ENCODE measurements at places on chromosomes 16 and 17.

DNA sequence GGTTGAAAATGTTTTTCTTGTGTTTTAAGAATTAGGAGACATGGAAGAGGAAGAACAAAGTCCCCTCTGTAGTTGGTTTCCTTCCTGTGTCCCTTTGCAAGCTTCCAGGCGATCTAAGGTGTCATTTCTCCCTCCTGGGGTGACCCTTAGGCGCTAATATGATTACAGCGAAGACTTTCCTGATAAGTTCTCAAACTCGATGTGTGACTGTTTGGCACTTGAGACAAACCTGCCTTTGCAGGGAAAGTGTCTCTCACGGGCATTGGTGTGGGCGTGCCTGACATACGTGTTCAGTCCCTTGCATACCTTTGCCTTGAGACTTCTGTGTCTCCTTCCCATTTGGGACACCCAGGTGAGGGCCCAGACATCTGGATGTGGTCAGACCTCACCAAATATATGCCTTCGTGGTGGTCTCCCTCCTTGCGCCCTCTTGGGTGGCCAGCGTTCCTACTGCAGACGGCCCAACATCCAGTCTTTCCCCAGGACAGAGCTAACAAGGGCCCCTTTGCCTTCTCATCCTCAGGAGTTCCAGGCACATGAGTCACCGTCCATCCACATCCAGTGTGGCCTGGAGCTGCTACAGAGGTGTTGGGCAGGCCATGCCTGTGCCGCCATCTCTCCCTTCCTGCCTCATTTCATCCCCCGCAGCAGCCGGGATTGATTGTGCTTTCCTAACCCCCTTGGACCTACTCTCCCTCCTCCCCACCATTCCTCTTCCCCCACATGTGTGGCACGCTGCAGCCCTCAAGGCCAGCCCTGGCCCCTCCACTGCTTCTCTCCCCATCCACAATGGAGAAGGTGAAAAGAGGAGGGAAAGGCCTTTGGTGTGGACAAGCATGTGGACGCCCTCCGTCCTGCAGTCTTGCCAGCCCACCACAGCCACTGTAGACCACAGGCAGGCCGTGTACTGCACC, 3.1 kb upstream of the JPT2 start:
- no peak for DNase-seq

GRCh38 chr16:73150786-73151185, 102.9 kb upstream of the ZFHX3 start:
- no peak for DNase-seq

DNA sequence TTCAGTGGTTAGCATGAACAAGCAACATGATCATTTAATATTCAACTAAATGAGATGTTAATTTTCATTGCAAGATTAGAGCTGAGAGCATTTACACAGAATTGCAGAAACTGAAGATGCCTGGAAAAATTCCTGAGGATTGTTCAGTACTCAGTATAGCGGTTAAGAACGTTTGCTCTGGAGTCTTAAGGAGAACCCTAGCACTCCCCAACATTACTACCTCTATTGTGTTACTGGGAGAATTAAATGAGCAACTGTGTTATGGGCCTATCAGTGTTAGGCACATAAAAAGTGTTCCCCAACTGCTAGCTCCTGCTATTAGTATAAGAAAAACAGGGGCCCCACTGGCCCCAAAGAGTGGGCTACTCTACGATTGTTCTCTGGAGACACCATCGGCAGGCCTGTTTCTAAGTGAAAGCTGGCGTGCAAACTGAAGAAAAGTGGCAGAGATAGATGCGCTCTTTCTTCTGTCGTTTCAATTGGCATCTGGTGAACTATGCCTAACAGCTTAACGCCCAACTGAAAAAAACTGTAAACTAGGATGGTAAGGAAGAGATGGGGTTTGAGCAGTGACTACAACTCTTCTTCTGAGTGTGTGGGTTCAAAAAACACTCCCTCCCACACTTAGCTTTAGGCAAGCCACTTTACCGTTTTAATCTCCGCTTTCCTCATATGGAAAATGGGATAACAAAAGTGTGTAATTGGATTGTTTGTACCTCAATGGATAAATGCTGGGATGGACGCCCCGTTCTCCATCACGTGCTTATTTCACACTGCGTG, 1.3 kb downstream of the CDR2 start:
- no peak for DNase-seq

- DNase-seq, result no peak
Observed at GRCh38 chr16:54806378-54806777, 124.3 kb upstream of the IRX5 start.

- peak; percentile 57 for DNase-seq
Observed at GRCh38 chr17:17641621-17642409, 39.4 kb upstream of the RAI1 start.

DNA sequence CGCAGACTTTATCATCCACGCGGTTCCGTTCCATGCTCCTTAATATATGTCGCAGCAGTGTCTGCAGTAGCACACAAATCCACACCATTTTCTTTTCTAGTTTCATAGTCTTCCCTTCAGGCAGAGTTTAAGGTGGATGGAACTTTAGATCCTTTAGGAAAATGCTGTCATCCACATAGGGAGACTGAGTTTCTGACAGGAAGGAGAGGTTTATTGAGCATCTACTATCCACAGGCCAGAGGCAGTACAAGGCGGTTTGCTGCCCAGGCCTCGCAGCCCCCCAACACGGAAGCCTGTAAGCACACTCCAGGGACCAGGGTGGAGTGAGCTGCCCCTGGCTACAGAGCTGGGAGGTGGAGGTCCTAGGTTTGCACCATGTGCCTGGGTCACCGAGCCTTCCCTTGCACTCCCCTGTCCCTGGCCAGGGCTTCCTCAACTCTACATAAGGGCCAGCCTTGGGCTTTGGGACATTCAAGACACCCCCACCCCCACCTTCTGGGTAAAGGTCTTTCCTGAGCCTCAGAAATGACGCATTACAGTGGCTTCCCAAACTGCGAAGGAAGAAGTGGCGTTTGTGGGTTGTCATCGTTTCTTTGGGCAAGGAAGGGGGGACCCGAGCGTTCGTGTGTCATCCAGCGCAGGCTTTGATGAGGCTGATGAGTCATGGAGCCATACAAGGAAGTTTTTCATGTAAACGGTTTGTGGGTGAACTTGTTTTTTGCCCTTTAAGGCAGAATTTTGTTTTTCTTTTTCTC, 146.5 kb upstream of the PLCG2 start:
- DNase-seq, result no peak

DNA sequence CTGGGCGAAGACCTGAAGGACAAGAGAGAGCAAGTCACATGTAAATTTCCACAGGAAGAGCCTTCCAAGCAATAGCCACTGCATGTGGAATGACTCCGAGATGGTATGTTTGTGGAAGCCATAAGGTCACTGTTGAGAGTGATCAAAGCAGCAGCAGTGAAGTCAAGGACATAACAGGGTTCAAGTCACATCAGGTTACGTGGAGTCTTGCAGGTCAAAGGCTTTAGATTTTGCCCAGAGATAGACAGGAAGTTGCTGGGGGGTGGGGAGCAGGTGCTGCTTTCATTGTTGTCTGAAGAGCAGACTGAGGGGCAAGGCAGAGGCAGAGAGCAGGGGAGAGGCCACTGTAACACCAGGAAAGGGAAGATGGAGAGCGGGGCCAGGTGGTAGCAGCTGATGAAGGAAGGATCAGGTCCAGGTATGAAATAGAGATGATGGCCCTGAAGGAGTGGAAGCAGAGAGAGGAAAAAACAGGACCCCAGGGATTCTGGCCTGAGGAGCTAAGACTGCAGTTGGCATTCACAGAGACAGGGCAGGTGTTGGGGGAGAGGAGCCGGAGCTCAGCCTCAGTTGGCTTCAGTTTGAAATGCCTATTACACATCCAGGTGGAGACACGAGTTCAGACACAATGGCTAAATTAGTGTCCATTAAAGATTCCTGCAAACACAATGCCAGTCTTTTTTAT, 129.3 kb upstream of the AXIN2 start:
- DNase-seq, result no peak

GRCh38 chr17:41956522-41956921, 10.1 kb upstream of the CNP start:
- DNase-seq, result no peak

DNA sequence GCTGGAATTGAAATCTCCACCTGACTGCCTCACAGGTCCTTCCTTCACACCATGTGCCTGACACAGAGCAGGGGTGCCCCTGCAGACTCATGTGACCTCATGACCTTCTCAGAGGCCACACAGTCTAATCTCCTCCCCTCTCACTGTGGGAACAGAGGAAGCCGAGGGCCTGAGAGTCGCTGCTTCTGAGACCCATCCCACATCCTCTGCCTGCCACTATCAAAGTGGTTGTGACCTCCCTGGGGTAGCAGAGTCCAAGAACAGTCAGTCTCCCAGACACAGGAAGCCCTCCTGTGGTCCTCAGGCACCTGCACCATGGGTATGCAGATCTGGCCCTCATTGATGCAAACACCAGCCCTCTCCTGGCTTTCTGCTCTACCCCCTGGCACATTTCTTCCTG, 78.5 kb downstream of the RAB11FIP4 start:
- no peak for DNase-seq

GRCh38 chr17:49978501-49978900, 9.5 kb downstream of the DLX4 start:
- no peak for DNase-seq

DNA sequence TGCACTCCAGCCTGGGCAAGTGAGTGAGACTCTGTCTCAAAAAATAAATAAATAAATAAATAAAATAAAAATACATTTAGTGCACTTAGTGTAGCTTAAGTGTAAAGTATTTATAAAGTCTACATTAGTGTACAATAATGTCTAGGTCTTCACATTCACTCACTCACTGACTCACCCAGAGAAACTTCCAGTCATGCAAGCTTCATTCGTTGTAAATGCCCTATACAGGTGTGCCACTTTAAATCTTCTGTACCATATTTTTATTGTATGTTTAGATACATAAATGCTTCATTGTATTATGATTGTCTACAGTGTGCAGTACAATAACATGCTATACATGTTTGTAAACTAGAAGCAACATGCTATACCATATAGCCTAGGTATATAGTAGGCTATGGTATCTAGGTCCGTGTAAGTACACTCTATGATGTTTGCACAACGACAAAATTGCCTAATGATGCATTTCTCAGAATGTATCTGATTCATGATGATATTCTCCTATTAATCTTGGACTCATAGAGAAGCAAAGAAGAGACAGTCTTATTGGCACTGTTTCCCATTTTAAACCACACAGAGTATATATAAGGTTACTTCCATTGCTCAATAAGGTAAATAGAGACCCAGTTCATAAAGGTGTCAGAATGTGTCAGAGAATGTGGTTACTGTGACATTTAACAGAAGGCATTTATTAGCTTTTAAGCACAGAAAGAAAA, 1314.9 kb downstream of the CDH11 start:
- DNase-seq, result no peak

DNA sequence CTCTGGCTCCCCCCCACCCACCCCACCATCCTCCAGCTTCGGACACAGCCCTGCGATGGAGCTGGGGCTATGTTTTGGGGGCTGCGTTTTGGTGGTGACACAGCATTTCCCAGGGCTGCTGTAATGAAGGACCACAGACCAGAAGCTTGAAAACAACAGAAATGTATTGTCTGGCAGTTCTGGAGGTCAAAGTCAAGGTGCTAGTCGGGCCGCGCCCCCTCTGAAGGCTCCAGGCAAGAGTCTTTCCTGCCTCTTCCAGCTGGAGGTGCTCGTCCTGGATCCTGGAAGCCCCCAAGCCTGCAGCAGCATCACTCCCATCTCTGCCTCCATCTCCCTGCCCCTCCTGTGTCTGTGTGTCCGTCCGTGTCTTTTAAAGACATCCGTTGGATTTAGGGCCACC, 50.8 kb downstream of the TBC1D16 start:
- DNase-seq, result no peak

DNA sequence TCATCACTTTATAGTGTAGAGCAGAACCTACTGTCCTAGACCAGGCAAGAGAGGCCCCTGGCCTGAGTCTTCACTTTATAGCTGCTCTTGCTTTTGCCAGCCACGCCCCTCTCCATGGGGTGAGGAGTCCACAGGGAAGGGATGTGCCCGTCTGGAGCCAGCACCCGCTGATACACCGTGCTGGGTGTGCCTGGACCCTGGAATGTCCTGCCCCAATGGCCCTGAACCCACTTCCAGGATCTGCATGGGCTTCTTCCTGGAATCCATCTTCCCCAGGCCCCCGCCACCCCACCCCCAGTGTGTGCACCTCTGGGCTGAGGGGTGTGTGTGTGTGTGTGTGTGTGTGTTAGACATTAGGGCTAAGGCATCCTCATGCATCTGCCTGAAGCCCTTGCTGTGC, 44.9 kb downstream of the MEOX1 start:
- no peak for DNase-seq

DNA sequence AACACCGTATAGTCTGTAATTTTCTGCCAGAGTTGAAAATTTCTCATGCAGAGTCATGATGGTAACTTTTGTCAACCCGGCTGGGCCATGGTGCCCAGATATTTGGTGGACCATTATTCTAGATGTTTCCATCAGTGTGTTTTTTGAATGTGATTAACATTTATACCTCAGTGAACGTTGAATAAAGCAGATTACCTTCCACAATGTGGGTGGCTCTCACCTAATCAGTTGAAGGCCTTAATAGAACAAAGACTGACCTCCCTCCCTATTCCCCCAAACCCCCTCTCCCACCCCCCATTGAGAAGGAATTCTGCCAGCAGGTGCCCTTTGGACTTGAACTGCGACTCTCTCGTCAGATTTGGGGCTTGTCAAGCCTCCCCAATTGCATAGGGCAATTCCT, 6.4 kb upstream of the CA5A start:
- no peak for DNase-seq

- DNase-seq, result no peak
Observed at GRCh38 chr17:70344386-70345060, 175.2 kb downstream of the KCNJ2 start.
